WTC11 (cell line): ENCODE measurements at places on chromosomes 2 and 18. TPM values are rescaled to one million over a fixed set of nuclear protein-coding genes. Genes with fewer than 3 reads are reported as not detected.

CROCC2 gene
- total RNA-seq: not detected in 3 replicates

DNA sequence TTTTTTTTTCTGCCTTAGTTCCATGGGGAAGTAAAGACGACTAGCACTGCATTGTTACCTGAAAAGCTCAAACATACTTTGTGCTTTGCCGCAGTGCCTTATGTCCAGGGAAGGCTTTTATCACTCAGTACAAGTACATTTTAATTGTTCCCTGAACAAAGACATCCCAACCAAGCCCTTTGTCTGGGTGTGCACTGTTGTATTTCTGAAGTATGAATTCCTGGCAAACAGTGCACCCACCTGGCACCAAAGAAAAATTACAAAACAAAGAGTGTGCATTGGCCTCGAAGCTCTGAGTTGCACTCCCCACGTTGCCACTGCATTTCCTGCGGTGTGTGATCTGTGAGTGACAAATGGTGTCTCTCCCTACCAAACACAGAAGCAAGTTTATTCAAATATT lies 858.5 kb upstream of the PIK3C3 start:
- no peaks in the 10 kb centered on the region for H3K36me3 ChIP-seq
- no peaks in the 10 kb centered on the region for H3K27me3 ChIP-seq
- peak; percentile 8 for DNase-seq
- H3K4me3 ChIP-seq: no peak overlapping the region

- no peaks in the 10 kb centered on the region for H3K36me3 ChIP-seq
- H3K27ac ChIP-seq: no peak overlapping the region
- no peaks in the 10 kb centered on the region for H3K27me3 ChIP-seq
- peaks cover 27% of the 10 kb centered on the region for H3K4me1 ChIP-seq
- DNase-seq: no peak
These were observed 379.6 kb downstream of the FBXO15 start for GRCh38 chr18:73768043-73768442.

- peaks cover 42% of the 10 kb centered on the region for H3K4me1 ChIP-seq
- H3K27me3 ChIP-seq: no peaks in the 10 kb centered on the region
- DNase-seq: peak; percentile 33
- peak overlapping the region; percentile 78; the same call in 1 of the 2 replicates for H3K27ac ChIP-seq
- H3K4me3 ChIP-seq: no peak overlapping the region
These were observed 30.1 kb downstream of the IGFBP5 start for GRCh38 chr2:216665242-216665641.

GRCh38 chr2:226891780-226892590 lies 56.1 kb downstream of the RHBDD1 start:
- H3K4me1 ChIP-seq: no peaks in the 10 kb centered on the region
- H3K27ac ChIP-seq: no peak overlapping the region
- no peak for DNase-seq
- H3K27me3 ChIP-seq: no peaks in the 10 kb centered on the region
- H3K4me3 ChIP-seq: no peak overlapping the region

DNA sequence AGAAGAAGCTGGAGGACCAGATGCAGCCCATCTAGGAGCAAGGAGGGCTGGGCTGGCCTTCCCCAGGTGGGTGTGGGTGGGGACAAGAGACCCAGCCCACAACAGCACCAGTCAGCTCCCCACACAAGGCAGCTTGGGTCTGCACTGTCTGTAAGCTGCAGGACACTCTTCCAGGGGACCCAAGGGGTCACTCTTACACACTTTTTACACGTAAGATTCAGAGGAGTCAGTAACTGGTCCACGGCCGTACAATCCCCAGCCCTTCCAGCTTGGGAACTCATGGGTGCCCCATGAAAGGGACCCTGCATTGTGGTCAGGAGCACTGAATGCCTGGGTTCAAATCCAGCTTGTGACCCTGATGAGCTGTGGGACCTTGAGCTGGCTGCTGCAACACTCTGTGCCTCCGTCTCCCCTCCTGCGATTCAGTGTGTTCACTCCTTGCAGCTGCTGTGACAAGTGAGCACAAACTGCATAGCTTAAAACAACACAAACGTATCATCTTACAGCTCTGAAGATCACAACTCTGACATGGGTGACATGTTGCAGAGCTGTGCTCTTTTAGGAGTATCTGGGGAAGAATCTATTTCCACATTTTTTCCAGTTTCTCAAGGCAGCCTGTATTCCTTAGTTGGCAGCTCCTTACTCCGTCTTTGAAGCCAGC lies 11.1 kb upstream of the SLC66A3 start:
- H3K27ac ChIP-seq: no peak overlapping the region
- no peaks in the 10 kb centered on the region for H3K4me1 ChIP-seq

TCF23 gene
- 0.05 to 0.14 TPM (median 0.13 TPM) in 3 replicates for total RNA-seq

DNA sequence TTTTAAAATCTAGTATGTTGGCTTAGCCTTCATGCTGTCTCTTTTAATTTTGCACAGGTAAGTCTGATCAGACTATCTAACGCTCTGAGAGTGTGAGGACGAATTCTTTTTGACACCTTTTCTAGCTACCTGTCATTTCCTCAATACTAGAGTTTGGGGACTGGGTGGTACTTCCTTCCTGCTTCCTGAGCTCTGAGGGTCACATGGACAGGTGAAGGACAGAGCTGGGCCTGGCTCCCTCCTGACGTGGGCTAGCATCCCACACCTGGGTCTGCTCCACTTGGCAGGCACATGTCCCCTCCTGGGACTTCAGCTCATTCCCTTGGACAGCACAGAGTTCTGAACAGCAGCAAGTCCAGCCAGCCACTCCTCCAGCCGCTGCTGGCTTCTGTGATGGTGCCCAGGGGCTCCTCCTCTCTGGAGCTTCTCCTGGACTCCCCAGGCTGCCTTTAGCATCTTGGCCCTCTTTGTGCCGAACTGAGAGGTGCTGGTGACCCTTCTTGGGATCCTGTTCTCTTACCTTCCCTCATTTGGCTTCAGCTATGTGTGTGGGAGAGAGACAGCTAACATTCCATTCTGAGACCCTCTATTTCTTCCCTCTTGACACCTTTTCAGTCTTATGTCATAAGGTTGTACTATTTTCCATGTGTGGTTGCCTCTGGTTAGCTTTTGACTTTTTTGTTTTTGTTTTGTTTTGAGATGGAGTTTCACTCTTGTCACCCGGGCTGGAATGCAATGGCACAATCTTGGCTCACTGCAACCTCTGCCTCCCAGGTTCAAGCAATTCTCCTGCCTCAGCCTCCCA lies 106.9 kb downstream of the B3GNT2 start:
- peaks cover 7% of the 10 kb centered on the region for H3K27me3 ChIP-seq
- H3K27ac ChIP-seq: no peak overlapping the region
- H3K4me1 ChIP-seq: peaks cover 36% of the 10 kb centered on the region
- no peaks in the 10 kb centered on the region for H3K36me3 ChIP-seq
- no peak overlapping the region for H3K4me3 ChIP-seq
- DNase-seq: no peak

ACTR2 gene
- 160 to 170 TPM (median 168 TPM) in 3 replicates for total RNA-seq

ONECUT2 gene
- total RNA-seq: 0.87 to 1.9 TPM (median 1.6 TPM) in 3 replicates

DNA sequence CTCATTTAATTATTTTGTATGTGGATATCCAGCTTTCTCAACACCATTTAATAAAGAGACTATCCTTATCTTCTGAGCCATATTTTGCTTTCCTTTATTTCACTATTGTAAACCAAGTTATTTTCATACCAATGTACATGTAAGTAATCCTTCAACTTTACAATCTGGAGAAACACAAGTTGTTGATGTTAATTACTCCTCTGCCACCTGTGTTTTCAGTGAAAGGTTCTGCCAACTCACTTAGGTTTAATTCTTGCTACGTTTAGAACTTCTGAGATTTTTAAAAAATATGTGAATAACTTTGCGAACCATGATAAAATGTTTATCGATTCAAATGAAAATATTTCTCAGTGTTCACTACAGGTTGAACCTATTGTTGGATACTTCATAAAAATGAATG lies 244.4 kb downstream of the CDH7 start:
- H3K27ac ChIP-seq: no peak overlapping the region
- H3K4me3 ChIP-seq: no peak overlapping the region
- peaks cover 2% of the 10 kb centered on the region; the same call in 1 of the 2 replicates for H3K4me1 ChIP-seq
- no peaks in the 10 kb centered on the region for H3K27me3 ChIP-seq

IL37 gene
- 0.30 to 0.48 TPM in 2 of 3 replicates, not detected in the other for total RNA-seq

- H3K27me3 ChIP-seq: no peaks in the 10 kb centered on the region
- DNase-seq: no peak
- no peak overlapping the region for H3K27ac ChIP-seq
- no peaks in the 10 kb centered on the region for H3K36me3 ChIP-seq
- no peak overlapping the region for H3K4me3 ChIP-seq
- peaks cover 7% of the 10 kb centered on the region for H3K4me1 ChIP-seq
These were observed 10.7 kb upstream of the DYNC2LI1 start for GRCh38 chr2:43763091-43763490.

RIT2 gene
- 0.64 to 1.5 TPM (median 1.4 TPM) in 3 replicates for total RNA-seq

DNA sequence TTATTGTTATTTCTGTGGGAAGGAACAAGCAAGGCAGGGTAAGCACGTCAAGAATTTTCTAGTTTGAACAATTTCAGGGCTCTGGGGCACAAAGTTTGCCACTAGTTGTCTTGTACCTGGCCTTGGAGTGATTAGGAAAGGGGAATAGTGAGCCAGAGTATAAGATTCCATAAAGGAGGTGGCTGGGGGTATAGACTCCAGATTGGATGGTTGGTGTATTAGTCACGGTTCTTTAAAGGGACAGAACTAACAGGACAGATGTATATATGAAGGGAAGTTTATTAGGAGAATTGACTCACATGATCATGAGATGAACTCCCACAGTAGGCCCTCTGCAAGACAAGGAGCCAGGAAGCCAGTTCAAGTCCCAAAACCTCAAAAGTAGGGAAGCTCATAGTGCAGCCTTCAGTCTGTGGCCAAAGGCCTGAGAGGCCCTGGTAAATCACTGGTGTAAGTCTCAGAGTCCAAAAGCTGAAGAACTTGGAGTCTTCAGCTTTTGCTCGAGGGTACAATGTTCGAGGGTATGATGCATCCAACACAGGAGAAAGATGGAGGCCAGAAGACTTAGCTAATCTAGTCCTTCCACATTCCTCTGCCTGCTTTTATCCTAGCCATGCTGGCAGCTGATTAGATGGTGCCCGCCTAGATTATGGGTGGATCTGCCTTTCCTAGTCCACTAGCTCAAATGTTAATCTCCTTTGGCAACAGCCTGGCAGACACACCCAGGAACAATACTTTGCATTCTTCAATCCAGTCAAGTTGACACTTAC lies 31.5 kb upstream of the PTPRM start:
- DNase-seq: no peak
- H3K36me3 ChIP-seq: no peaks in the 10 kb centered on the region; the same call in 1 of the 2 replicates
- H3K4me1 ChIP-seq: peaks cover 9% of the 10 kb centered on the region

- no peak overlapping the region for H3K4me3 ChIP-seq
- H3K27ac ChIP-seq: no peak overlapping the region
- H3K4me1 ChIP-seq: peaks cover 31% of the 10 kb centered on the region
- no peak for DNase-seq
- peaks cover 8% of the 10 kb centered on the region for H3K36me3 ChIP-seq
These were observed 39.3 kb downstream of the ZAP70 start for GRCh38 chr2:97752342-97753334.

HOXD3 gene
- not detected in 3 replicates for total RNA-seq

DNA sequence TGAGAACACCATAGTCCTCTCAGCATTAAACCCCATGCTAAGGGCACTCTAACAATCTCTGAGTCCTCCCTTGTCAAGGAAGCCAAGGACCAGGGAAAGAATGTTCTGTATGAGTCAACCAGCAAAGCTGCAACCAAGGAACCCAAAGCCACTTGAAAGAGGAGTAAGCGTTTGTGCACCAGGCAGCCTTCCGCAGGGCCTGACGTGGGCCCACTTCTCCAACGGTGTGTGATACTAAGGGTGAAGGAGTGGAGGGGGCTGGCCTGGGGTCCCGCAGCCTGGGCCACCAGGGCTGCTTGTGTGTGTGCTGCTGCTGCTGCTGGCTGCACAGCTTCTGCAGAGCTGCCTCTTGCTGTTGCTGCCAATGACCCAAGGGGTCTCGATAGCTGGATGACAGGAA lies 30.1 kb upstream of the GALNT14 start:
- H3K27ac ChIP-seq: no peak overlapping the region
- peaks cover 2% of the 10 kb centered on the region; the same call in 1 of the 2 replicates for H3K27me3 ChIP-seq
- no peak overlapping the region for H3K4me3 ChIP-seq
- H3K36me3 ChIP-seq: no peaks in the 10 kb centered on the region
- H3K4me1 ChIP-seq: no peaks in the 10 kb centered on the region

GRCh38 chr2:151795646-151796240 lies 32.5 kb downstream of the ARL5A start:
- H3K4me1 ChIP-seq: peaks cover 13% of the 10 kb centered on the region
- peaks cover 21% of the 10 kb centered on the region for H3K36me3 ChIP-seq
- no peak for DNase-seq
- H3K27ac ChIP-seq: no peak overlapping the region
- no peak overlapping the region for H3K4me3 ChIP-seq
- H3K27me3 ChIP-seq: no peaks in the 10 kb centered on the region

DNA sequence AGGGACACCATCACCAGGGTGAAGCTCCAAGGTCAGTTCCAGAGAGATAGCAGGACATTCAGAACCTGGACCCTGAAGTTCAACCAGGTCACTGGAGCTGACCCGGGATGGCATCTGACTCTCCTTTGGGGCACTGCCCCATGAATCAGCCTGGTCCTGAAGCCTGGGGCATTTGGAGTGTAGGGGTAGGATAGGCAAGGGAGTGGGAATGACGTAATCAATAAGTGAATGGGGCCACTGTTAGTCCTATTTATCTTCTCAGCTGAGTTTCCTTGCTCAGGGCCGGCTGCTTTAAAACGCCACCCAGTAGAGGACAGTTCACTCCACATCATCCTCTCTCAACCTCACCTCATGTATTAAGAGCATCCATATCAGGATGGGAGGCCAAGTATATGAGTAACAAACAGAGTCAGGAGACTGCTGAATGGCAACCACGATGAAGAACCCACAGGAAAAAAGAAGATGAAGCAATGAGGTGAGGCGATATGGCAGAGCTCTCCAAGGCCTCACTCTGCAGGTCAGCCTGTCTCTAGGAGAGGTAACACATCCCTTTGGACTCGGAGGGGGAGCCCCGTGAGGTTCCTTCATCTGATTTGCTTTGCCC lies 1.8 kb upstream of the RFX8 start:
- no peaks in the 10 kb centered on the region for H3K36me3 ChIP-seq
- H3K4me1 ChIP-seq: peaks cover 39% of the 10 kb centered on the region

GRCh38 chr2:208645226-208645625 lies 238.6 kb downstream of the PTH2R start:
- H3K4me1 ChIP-seq: no peaks in the 10 kb centered on the region
- no peak overlapping the region for H3K4me3 ChIP-seq
- H3K36me3 ChIP-seq: no peaks in the 10 kb centered on the region
- DNase-seq: no peak

GRCh38 chr2:106165029-106165428 lies 29.1 kb downstream of the UXS1 start:
- H3K27ac ChIP-seq: peak overlapping the region; percentile 7
- H3K27me3 ChIP-seq: no peaks in the 10 kb centered on the region
- DNase-seq: peak; percentile 28

DNA sequence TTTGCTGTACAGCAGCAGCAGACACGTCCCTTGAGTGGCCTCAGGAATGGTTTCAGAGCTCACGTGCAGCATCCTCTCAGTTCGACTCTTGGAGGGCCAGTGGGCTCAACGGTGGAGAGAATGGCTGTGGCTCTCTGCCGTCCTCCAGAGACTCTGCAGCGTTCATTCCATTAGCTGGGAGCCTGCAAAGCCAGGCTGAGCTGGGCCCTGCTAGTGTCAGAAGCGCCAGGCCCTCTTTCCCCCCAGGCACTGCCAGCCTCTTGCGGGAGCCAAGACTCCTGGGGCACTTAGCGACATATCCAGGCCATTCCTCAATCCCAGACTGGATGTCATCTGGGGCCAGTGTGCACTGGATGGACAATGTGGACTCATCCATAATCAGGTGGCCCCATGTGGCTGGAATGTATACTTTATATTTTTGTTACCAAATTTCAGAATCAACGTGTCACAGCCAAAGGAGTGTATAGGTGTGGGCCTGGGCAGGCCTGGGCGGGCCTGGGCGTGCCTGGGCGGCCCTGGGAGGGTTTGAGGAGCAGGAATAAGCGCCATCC lies 125.1 kb upstream of the EPAS1 start:
- peaks cover 37% of the 10 kb centered on the region for H3K4me1 ChIP-seq
- H3K27me3 ChIP-seq: no peaks in the 10 kb centered on the region
- no peak for DNase-seq

- peaks cover 26% of the 10 kb centered on the region for H3K36me3 ChIP-seq
- H3K4me1 ChIP-seq: no peaks in the 10 kb centered on the region; the same call in 1 of the 2 replicates
- peak; percentile 29 for DNase-seq
These were observed 14.0 kb downstream of the TMEM127 start for GRCh38 chr2:96251721-96252292.
